IMR-90 (cell line): ENCODE measurements at places on chromosomes 4 and X.

DNA sequence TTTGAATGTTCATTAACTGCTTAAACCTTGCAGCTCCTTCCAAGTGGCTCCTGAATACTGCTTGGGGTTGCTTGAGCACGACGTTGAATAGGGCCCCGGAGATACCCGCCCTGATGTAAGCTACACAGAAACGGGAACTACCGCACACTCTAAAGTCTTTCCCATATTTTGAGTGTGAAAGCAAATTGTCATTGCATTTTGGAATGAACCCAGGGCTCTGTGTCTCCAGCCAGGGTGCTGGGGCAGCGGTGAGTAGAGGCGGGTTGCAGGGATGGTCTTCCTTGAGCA, 59.4 kb upstream of the HELT start:
- DNase-seq: no peak

DNA sequence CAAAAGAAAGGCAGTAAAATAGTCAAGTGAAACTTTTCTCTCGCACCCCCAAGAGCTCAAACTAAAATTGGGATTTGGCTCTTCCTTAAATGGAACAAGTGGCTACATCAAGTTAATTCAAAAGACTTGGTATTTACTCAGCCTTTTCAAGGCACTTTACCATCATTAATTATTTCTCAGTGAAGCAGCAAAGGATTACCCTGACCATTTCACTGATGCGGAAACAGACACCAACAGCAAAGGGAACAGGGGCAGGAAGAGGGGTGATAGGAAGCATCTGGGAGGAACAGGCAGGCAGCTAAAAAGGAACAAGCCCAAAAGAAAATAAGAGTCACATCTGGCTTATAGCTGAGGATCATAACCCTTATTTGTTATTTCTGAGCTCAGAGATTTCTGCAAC, 2.7 kb downstream of the SCML2 start:
- DNase-seq: no peak

GRCh38 chrX:53188763-53189162, 36.2 kb downstream of the KDM5C start:
- DNase-seq: peak; percentile 39

DNA sequence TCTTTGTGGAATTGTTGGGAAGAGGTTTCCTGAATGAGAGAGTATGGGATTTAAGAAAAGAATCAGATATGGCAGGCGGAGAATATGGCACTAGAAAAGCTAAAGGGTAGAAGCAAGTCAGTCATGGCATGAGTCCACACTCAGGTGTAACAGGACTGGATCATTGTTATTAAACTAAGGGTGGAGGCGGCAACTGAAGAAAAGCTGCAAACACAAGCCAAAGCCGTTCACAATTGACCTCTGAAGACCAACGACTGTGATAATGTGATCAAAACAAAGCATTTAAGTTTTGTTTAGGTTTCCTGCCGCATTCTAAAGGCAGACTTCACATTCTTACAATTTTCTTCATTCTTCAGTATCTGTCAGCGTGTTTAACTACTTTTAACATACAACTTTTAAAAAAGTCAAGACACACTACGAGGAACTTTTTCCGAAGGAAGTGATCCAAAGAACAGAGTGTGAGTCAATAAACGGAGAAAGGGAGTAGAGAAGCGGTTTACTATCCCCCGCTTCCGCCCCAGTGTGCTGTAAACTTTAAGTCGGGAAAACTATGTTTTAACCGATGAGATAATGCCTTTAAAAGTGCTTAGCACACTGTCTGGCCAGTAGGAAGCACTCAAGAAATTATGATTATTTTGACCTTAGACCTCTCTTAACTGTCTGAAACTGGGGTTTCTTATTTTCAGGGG, 909 bp upstream of the SLAIN2 start:
- peak; percentile 83 for DNase-seq

DNA sequence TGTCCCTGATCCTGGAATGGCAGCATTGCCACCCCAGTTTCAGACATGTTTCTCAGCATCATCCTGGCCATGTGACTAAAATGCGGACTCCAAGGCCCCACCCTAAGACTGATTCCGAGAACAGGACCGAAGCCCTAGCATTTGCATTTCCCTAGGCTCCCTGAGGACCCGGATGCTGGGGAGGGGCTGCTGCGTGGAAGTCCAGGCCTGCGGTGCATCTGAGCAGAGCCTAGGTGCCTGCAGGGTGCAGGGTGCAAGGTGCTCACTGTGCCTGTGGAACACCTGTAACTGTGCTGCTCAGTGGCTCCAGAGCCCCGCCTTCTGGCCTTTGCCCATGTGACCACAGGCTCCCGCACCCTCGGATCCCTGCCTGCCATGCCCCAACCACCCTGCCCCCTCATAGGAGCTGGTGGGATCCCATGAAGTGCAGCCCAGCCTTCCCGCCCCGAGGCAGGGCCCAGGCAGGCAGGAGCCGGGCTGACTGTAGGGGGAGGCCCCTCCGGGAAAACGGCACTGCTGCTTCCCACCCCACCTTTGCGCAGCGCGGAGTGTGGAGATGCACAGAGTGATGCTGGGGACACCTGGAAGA, 14.9 kb downstream of the PNMA6F start:
- DNase-seq: no peak

- DNase-seq: no peak
Observed at GRCh38 chr4:159503236-159504008, 400.5 kb downstream of the RAPGEF2 start.

- DNase-seq: no peak
Observed at GRCh38 chr4:142282870-142283431, 563.1 kb downstream of the INPP4B start.

DNA sequence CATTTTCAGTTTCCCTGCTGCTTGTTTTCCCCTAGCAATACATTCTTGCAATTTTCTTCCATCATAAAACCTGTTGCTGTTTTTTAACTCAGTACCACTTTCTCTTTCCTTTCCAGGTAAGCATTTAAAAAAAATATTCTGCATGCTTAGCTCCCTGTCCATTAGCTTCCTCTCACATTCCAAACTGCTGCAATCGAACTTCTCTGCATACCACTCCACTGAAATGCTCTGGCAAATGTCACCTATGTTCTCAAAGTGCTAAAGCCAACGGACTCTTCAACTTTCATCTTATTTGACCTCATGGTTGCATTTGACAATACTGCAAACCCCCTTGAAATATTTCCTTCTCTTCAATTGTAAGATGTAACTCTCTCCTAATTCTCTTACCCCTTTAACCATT, 192.7 kb downstream of the ANAPC10 start:
- DNase-seq: no peak

GRCh38 chr4:88865466-88865865, 167.8 kb upstream of the NAP1L5 start:
- DNase-seq: peak; percentile 47

- peak; percentile 17 for DNase-seq
Observed at GRCh38 chrX:40003428-40004245, 94.1 kb downstream of the BCOR start.

GRCh38 chrX:70026851-70027200, 22.9 kb downstream of the AWAT2 start:
- no peak for DNase-seq

DNA sequence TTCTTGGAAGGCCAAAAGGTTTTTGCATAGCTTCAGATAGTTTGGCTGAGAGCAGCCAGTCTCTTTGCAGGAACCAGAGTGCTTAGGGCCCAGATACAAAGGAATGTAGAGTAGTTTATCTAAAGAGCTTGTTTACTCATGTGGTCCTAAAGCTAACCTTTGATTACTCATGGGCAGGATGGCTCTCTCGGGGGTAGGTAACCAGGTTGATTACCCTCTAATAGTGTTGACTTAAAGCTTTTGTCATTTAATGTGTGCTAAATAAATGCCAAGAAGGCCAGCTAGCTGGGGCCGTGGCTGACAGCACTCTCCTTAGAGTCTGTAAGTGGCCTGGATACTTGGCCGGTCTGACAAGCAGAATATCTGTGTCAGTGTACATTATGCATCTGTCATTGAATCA, 69.7 kb upstream of the MAGEB16 start:
- DNase-seq: no peak

GRCh38 chr4:116952530-116953136, 132.7 kb downstream of the TRAM1L1 start:
- no peak for DNase-seq

DNA sequence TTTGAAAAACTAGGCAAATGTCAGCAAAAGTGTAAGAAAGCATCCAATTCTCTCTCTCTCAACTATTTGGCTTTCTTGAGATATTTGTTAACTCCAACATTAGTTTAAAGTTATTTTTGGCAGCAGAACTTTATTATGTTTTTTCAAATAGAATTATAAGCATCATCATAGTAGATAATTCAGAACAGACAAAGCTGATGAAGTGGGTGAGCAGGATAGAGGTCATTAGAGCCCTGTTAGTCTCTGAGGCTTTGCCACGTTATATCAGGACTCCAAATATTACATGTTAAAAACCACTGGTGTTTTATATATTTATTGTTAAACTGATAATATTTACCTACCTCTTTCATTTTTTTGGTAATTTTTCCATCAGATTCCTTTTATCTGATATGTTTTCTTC, 903.0 kb downstream of the FSTL5 start:
- DNase-seq: no peak
